Fibroblast of lung (primary cell): ENCODE measurements at places on chromosomes 1 and 21. TPM values are rescaled to one million over a fixed set of nuclear protein-coding genes. Genes with fewer than 3 reads are reported as not detected.

Gene RHCE
- 0.38 and 1.2 TPM in 2 replicates for polyA plus RNA-seq

Gene FOXJ3
- polyA plus RNA-seq = 29.5 and 31.1 TPM in 2 replicates

Gene HAPLN2
- polyA plus RNA-seq = not detected in 2 replicates

Gene CTPS1
- polyA plus RNA-seq = 26.5 and 52.0 TPM in 2 replicates

Gene IFNLR1
- 0.02 TPM in 1 of 2 replicates, not detected in the other for polyA plus RNA-seq

Gene CD247
- not detected in 2 replicates for polyA plus RNA-seq

Gene OPTC
- polyA plus RNA-seq = not detected in 2 replicates

Gene NEGR1
- 9.4 and 10.6 TPM in 2 replicates for polyA plus RNA-seq

Gene KRTAP10-6
- not detected in 2 replicates for polyA plus RNA-seq

Gene ARHGAP30
- polyA plus RNA-seq = 0.01 TPM in 1 of 2 replicates, not detected in the other

DNA sequence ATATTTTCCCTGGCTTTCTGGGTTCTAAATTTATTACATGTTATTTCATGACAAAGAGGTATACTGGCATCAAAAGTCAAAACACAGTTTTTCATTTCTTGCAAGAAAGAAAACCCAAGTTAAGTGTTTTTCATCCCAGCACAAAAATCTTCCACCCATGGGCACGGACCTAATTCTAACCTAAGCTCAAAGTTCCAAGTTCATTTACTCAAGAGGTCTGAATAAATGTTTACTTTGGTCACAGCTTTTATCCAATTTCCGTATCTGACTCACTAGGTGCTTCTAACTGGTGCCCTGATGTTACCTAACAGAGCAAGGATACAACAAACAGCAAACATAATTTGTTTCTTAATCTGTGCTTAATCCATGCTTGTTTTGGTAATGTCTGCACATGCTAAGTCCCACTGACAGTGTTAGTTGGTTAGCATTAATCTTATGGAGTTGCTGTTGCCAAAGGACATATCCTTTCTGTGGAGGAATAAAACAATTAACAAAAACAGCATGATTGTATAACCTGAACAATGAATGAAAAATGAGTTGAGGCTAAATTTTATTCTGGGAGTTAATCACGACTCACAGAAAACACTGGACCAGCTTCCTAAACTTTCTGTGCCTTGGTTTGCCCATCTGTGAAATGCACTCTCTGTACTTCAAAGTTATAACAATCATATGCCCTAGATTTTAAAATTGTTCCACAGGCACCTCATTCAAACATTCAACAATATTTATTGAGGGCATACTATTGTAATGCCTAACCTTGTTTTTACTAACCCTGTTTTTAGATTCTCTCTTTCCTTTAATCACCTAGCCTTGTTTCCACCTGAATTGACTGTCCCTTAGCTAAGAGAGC lies 4.2 kb upstream of the CHD1L start:
- no peak for DNase-seq

DNA sequence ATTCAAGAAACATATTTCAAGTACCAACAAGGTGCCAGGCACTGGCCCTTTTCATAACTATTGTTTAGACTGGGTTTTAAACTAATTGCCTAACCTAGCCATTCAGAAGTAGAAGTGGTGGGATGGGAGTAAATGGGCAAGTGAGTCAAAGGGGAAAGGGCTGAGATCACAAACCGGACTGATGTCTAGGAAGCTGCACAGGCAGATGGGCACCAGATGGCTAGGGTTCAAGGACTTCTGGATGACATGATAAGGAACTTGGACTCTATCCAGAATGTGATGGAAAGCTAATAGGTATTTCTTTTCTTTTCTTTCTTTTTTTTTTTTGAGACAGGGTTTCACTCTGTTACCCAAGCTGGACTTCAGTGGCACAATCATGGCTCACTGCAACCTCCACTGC lies 46.6 kb downstream of the LYST start:
- no peak for DNase-seq

GRCh38 chr1:210132582-210132981 lies 100.0 kb upstream of the SERTAD4 start:
- peak; percentile 55 for DNase-seq

GRCh38 chr1:2826316-2826715 lies 24.8 kb upstream of the TTC34 start:
- no peak for DNase-seq

DNA sequence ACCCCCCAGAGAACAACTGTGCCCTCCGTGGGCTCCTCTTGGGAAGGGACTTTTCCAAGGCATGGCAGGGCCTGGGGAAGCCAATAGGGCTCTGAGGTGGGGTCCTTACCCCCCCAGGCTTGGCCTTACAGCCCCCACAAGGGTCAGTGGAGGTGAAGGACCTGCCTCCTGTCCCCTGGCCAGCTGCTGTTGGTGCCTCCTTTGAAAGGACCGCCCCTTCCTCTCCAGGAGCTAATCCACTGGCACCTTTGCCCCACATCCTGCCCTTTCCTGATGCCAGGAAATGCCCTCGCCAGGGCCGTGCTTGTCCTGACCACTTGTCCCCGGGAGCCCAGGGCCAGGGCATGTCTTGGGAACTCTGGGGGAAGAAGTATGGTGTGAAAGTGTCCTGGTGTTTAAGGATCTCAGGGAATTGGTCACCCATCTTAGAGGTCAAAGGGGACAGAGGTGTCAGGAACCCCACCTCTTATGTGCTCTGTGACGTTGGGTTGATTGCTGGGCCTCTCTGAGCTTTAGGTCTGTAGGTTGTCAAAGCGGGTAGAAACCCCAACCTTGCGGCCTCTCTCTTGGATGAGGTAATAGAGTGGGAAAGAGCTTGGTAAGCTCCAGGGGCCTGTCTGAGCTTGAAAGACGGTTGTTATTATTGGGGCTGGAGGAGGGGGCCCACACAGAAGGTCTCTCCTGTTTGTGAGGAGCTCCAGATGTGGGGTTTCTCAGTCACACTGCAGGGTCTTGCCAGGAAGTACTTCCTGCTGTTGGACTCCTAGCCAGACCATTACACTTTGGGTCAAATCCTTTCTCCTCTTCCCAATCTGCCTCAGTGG lies 2.8 kb downstream of the KCNQ4 start:
- no peak for DNase-seq

- no peak for DNase-seq
Measured at GRCh38 chr1:8665833-8666232, 151.6 kb downstream of the RERE start.

DNA sequence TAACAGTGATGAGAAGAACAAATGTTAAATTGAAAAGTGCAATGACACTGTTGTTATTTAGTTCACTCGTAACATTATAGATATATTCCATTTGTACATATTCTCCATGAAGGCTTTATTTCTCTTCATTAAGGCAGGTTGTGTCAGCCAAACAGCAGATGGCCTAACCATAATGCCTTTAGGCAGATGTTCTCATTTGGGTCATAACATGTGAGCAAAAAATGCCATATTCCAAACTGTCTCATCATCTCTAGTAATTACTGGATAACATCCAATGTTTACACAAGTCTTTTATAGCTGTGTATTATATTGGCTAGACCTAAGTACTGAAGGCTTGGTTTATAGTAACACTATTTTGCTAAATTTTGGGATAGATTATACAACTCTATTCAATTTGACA lies 87.2 kb upstream of the CHODL start:
- no peak for DNase-seq

DNA sequence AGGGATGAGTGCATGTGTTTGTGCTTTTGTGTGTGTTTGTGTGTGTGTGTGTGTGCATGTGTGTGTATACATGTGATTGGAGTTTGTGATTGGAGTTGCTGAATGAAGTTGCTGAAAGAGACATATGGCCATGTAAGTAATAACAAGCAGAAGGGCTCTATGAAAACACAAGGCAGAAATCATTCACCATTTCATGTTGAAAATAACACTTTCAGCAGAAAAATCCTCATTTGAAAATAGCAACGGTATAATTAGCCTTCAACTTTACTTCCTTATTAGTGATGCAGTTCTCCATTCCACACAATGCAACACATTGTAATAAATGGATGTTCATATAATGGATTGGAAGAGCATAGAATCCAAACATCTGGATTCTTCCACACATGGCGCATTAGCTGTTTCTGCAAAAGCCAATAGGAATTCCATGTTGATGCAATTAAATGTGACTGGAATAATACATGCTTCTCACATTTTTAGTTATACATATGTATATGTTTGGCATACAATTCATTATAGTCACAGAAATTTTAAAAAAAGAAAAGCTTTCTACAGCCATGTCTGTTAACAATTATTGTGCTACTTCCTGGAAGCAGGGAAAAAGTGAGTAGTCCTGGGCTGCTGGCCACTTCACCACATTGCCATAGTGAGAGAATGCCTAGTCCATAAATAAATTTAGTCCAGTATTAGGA lies 538.0 kb downstream of the LTN1 start:
- DNase-seq = peak; percentile 49

DNA sequence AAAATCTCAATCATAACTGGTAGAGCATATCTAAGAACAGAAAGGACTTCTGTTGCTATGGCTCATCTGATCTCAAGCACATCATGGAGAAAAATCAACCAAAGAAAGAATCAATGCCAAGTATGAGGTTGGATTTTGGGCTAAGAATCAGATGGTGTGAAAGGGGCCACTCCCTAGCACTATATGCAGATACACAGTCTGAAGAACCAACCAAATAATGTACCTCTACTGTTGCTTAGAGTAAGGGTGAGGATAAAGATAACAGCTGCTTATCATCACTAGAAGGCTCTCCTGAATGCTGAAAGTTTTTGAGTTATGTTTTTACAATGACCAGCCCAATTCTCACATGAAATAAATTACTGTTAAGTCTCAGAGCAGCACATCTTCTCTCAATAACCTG lies 35.6 kb downstream of the ST7L start:
- no peak for DNase-seq

- DNase-seq = peak; percentile 62
Measured at GRCh38 chr1:245156736-245157505, 2.1 kb downstream of the KIF26B start.

DNA sequence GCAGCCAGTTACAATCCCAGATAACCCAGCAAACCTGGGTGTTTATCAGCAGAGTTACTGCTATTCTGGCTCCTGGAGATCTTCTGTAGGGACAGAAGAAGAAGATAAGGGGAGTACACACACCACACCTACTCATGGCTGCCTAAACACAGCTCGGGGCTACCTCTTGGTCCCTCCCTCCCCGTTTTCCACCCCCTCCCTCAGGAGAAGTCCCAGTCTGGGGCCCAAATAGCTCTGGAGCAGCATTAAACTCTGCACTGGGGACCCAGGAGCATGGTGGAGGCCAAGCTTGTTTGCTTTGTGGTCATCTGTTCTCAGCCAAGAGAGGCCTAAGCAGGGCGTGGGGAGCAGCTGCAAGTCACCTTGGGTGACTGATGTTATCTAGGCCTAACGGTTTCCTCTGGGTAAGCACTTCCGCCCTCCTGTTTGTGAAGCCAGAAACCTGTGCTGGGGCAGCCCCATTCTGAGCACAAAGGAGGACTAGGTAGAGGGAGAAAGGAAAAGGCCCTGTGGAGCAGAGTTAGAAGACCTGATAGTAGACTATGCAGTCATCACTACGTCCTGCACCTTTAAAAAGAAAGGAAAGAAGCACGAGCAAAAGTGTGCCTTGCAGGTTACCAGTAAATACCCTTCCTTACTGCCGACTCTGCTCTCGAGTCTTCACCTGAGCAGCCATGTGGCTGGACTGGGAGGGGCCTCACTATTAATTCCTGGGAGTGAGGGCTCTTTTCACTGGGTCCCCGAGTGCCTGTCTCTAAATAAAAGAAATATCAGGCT lies 2.0 kb upstream of the RCSD1 start:
- DNase-seq = peak; percentile 19

- DNase-seq = peak; percentile 64
Measured at GRCh38 chr21:38439426-38439825, 58.9 kb downstream of the ERG start.

DNA sequence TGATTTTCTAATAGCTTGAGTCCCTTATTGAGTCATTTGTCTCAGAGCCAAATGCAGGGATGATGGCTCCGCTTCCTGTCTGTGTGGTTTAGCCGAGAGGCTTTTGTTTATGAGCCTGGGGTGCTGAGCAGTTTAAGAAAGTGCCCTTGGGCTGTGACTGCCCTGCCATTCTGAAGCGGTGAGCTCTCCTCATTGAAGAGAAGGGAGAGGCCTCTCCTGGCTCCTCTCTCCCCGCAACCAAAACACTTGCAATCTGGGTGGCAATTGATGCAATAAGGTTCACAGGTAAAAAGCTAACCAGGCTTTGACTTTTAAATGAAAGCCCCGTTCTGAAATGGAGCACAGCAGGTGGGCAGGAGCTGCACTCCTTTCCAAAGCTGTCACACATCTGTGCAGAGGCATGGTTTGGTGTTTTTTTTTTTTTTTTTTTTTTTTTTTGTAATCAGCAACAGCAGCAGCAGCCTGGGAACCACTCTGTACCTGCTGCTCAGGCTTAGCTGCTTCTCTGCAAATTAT lies 403.7 kb downstream of the SIPA1L2 start:
- peak; percentile 81 for DNase-seq

GRCh38 chr1:208059409-208060001 lies 148.6 kb upstream of the CD34 start:
- no peak for DNase-seq

- no peak for DNase-seq
Measured at GRCh38 chr1:169867012-169867675, 26.6 kb downstream of the SCYL3 start.

DNA sequence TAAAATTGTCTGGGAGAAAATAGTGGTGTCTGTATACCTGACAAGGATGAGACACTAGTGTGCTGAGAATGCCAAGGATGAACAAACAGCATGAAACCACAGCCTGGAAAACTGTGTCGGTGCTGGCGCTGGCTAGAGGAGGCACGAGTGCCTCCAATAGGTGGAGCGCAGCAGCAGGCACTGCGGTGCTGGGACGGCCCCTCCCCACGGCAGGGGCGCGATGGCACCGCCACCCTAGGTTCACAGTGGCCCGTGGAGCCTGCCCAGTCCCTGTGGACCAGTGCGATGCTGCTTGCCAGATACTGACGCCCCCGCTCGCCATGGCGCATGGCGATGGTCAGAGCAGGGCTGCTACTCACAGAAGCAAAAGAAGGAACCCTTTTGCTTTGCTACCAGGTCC lies 6.8 kb downstream of the CFAP410 start:
- no peak for DNase-seq

GRCh38 chr1:150161747-150162581 lies 12.2 kb downstream of the PLEKHO1 start:
- DNase-seq = peak; percentile 72

- no peak for DNase-seq
Measured at GRCh38 chr1:115453666-115454065, 115.6 kb upstream of the NGF start.

GRCh38 chr1:115867216-115867615 lies 26.3 kb upstream of the NHLH2 start:
- no peak for DNase-seq

DNA sequence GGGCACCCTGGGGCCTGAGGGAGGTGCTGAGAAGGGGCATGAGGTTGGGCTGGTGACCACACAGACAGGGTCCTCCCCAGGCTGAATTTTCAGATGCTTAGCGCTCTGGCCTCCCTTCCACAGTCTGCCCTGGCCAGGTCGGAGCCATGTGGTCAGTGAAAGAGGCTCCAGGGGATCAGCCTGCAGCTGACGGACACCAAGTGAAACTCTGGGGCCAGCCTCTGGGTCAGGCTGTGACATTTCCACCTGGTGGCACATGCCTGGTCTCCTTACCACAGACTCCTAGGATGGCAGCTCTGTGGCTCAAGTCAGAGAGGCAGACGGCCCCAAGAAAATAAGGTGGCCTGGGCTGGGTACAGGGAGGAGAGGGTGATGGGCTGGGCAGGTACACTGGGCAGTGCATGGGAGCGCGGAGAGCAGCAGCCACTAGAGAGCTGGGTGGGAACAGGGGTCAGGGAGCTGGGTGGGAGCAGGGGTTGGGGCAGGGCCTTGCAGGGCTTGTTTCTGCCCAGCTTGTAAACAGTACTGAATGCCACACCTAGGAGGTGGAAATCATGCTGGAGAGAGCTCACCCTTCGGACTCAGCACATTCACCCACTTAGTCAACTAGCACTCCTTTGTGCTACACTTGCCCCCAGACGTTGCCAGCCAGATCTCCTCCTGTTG lies 20.7 kb upstream of the ADARB1 start:
- no peak for DNase-seq
